ENCODE measurements at places on chromosomes 7 and 10.

DNA sequence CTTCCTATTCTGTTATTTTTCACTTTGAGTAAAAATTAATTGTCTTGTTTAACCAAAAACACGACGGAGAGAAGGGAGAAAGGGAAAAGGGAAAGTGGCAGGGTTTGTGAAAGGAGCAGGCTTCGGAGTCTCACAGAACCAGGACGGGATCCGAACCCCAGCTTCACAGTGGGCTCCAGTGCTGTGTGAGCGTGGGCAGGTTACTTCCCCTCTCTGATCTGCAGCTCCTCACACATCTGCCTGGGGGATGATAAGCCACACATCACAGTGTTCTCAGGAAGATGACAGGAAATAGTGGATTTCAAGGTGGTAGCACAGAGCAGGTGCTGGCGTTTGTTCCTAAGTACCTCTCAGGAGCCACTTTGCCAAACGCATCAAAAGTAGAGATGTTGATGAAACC lies 94.2 kb upstream of the GPR26 start:
- no peak for DNase-seq

DNA sequence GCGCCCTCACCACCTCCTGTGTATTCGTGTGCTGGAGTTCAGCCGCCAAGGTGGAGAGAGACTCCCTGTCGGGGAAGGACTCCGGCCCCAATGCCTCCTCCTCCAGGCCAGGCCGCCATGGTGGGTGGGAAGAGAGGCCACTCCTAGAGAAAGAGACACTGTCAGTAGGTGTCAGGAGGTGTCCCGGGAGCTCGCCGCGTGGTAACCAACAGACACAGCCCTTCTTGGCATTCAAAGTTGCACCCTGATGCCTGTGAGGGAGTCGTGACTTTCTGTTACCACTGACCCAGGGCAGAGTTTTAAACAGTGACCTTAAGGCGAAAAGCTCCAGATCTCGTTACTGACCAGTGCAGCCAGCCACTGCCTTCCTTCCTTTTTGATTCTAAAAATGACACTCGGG lies 155.2 kb downstream of the CUX1 start:
- no peak for DNase-seq

DNA sequence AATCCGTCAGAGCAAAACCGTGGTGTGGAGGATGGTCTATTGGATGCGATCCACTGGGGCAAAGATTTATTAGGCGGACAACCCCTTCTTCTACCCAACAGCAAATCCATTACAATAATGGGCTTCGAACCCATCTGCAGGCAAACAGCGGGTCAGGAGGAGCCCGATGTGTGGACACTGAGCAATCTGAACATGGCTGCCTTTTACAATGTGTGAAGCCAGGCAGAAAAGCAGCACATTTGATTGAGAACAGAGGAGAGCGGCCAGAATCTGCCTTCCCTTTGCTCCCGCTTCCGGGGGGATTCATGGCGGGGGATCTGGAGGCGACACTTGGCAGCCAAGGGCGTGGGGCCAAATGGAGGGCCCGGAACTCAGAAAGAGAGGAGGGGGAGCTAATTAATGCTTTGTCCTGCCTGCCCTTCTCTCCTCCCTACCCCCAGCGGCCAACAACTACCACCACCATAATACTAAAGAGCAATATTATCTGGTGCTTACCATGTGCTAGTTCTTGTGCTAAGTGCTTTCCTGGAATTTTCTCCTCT lies 133.0 kb downstream of the EMX2 start:
- no peak for DNase-seq

DNA sequence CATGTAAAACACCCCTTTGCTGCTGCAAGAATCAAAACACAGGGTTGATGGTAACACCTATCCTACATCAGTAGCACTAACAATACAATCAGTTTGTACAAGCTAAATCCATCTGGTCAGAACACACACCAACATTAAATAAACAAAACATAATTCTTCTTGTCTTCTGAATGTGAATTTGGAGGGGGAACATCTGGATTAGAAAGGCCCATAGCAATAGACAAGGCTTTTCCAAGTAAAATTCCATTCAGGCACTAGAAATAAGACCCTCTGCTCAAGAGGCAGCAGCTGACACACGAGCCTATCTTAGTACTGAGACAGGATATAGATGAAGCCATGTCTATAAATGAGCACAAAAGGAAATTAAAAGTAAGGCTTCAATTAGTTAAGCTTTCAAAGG lies 839.9 kb upstream of the LRRTM3 start:
- DNase-seq, result no peak

- DNase-seq, result no peak
Observed at GRCh38 chr10:73841526-73842285, 30.3 kb upstream of the NDST2 start.

GRCh38 chr10:8023321-8023720 lies 31.2 kb upstream of the GATA3 start:
- no peak for DNase-seq

GRCh38 chr7:92623544-92623943 lies 33.4 kb upstream of the FAM133B start:
- DNase-seq, result no peak

DNA sequence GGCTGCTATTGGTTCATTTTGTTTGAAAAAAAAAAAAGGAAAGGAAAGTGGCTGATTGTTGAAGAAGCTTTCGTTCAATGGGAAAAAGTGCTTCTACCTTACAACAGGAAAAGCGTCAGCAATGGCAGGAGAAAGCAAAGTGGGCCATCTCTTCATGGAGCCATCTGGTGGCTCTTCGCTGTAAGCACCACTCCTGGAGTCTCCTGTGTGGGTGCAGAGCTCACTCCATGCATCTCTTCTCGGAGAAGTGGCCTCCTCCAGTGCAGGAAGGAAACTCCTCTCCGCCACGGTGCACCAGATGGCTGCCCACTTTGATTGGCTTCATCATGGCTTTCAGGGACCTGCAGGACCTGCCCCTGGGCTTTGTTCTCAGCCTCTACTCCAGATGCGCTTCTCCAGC lies 250.9 kb downstream of the PTEN start:
- DNase-seq, result no peak

- DNase-seq, result no peak
Observed at GRCh38 chr7:73533742-73534141, 11.6 kb upstream of the BAZ1B start.

GRCh38 chr10:69389827-69390490 lies 26.8 kb downstream of the TACR2 start:
- DNase-seq, result peak; percentile 15

DNA sequence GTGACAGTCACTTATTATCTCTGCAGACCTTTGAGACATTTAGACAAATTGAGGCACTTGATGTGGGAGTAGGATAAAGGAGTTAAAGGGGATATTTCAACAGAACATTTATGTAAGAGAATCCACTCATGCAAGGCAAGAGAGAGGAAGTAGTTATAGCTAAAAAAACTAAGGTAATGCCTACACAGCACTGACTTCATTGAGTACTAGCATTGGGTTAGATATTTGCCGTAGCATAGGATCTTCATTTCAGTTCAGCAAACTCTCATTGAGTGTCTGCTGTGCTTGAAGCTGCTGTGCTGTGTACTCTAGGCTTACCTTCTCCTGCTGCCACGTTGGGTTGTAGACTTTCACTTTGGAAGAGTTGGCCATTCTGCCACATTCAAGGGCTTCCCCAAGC lies 10.5 kb upstream of the ENTPD1 start:
- no peak for DNase-seq

DNA sequence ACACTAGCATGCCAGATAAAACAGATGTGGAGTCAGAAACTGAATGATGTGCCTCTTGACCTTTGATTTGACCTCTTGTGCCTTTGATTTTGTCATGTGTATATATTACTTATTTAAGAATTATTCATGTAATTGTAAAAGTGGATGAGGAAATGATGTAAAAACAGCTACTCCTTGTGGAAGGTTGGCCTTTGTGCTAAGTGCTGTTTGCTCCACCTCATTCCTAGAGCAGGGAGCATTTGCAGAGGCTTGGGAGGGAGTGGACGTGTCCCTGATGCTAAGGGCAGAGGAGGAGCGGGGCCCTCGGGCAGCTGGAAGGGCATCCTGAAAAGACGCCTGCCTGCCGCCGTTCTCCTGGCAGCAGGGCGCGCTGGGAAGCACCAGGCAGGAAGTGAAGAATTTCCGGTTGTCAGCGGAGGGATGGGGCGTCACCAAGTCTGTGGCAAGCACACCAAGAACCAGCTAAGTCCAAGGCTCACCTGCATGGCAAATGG lies 197.6 kb upstream of the ZNF32 start:
- no peak for DNase-seq

DNA sequence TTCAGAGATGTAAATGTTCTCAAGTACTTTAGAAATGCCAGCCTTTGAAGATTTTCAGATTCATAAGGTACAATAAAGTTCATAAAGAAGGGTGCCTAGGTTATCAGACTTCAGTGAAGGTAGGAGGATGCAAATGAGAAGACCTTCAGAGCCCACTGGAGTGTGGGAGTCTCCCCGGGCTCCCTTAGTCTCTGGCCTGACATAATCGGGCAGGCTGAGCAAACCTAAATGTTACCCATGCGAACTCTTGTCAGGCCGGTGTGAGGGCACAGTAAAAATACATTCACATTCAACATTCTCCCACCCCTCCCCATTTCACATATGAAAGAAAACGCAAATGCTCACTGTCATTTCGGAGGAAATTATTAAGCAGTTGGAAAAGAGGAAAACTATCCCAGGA lies 102.6 kb upstream of the FEZF1 start:
- no peak for DNase-seq

DNA sequence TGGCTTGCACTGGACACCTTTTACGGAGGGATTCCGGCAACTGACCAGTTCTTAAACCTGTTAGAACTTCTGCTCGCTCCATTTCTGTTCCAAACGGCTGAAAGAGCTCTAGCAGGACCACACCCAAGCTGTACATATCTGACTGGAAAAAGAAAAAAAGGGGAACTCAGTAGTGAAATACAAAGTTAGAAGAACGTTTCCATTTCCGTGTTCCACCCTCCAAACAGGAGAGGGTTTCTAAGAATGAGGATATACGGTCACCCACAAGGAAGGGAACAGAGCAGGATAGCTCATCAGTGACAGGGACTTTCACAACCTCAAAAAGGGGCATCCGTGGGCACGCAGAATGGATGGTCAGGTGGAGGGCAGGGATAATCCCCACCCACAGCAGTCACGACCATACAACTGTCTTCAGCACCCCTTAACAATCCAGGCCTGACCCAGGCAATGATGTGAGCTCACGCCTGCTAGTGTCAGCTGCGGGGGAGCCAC lies 4.3 kb upstream of the ANKRD61 start:
- DNase-seq, result no peak

- no peak for DNase-seq
Observed at GRCh38 chr7:33458581-33458980, 329.2 kb downstream of the BBS9 start.

DNA sequence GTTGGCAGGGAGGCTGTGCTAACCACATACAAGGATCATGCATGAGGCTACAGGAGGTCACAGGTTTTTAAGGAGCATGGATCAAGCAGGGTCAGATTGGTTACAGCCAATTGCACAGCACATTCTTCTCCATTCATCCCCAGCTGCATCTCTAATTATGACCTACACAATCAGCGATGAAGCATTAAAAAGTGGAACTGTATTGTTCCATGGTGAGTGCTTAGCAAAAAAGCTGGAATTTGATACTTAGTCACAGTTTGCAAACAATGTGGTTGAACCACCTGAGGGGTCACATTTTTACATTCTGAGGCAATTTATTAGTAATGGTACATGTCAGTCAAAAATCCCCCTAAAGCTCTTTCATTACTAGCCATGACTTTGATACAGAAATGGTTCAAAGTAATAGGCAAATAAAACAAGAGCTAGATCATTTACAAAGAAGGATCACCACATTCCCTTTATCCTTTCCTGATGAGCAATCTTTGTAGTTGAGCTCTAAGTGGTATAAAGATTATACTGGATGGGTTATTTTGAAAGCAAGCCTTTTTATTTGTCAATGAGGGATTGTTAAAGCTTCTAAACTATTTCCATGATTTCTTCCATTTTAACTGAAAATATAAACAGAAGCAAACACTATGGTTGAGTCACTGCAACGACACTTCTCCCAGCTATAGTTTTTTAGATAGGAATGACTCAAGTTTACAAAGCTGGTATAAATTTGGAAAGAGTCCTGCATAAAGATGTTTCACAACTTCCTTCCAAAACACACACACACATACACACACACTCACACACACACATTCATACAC lies 217.8 kb upstream of the SEMA3A start:
- DNase-seq, result peak; percentile 87

DNA sequence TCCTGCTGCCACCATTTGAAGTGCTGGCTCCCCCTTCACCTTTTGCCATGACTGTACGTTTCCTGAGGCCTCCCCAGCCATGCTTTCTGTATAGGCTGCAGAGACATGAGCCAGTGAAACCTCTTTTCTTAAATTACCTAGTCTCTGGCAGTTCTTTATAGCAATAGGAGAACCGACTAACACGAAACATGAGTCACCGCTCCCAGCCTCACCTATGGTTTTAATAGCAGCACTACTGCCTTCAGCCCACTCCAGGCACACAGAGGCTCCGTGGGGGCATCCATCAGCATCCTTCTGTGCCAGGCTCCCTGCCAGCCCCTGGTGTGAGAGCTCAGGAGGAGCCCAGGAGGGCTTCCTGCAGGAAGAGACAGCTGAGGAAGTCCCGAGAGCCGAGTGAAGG lies 5.5 kb upstream of the ZNF316 start:
- DNase-seq, result no peak

DNA sequence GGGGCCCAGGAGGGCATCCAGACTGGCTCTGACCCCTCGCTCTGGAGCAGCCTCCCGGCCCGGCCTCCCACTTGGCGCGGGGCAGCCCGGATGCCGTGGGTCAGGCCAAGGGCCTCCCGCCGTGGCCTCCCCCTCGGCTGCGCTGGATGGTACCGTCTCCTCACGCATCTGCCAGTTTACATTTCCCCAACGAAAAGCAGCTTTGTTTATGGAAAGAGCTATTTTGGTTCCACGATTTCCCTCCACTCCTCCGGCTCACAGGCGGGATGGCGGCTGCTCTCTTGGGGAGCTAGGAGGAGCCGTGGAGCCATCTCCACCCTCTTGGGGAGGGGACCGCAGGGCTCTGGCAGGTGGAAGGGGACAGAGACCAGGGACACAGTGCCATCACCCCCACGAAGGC lies 93.2 kb upstream of the MYL10 start:
- no peak for DNase-seq

- no peak for DNase-seq
Observed at GRCh38 chr10:50367732-50368131, 116.4 kb upstream of the ASAH2 start.

DNA sequence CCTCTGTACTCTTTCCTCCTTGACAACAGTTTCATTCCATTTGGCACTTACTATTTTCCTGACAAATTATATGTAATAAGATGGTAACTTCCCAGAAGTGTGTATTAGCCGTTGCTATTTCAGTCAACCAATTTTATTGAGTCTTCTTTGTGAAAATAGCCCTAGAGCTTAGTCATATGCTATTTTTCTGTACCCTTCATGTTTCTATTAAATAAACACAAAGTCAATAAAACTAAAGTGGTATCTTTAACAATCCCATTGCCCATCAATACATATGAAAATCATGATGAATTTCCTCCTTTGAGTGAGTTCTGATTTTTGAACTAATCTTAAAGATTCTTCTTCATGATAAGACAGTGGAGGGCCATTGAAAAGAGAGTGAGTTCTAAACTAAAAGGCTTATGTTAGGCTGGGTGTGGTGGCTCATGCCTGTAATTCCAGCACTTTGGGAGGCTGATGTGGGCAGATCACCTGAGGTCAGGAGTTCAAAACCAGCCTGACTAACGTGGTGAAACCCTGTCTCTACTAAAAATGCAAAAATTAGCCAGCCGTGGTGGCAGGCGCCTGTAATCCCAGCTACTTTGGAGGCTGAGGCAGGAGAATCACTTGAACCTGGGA lies 5.9 kb upstream of the MYPN start:
- DNase-seq, result no peak
